Sigmoid colon (tissue), 7 donors: ENCODE measurements at places on chromosomes 7 and 10.
A peak's percentile ranks its signal among the peaks of the same experiment; 100 is the strongest.

GRCh38 chr7:128200376-128200775 is 40.7 kb upstream of the LEP start:
- H3K36me3 ChIP-seq, result no peaks in the 10 kb centered on the region
- no peak overlapping the region for H3K27ac ChIP-seq
- H3K4me3 ChIP-seq, result no peak overlapping the region

DNA sequence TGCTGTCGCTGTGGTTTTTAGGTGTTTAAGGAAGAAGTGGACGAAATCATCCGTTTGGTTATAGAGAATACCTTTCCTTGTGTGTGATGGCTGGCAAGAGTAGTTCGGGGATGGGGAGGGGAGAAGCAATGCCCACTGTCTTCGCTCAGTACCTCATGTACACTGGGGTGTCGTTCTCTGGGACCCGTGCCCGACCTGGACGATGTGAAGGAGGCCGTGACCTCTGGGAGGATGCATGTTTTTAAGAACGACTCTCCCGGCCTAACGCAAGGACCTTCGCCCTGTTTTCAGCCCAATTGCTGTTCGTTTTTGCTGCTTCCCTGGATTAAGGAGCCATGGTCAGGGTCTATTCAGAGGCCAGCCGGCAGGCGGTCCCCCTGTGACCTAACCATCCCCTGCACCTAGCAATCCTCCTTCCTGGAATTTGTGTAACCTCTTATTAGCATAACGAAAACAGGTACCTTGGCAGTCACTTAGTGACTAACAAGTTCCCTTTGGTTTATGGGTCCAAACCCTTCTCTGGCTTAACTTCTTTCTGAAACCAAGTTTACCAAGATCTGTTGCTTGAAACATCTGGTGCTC is 1.3 kb downstream of the NFE2L3 start:
- DNase-seq, result no peak
- peak overlapping the region; percentile 57 for H3K4me3 ChIP-seq
- H3K36me3 ChIP-seq, result no peaks in the 10 kb centered on the region
- peaks cover 19% of the 10 kb centered on the region for H3K27me3 ChIP-seq

- H3K27me3 ChIP-seq, result no peaks in the 10 kb centered on the region
- no peak overlapping the region for H3K27ac ChIP-seq
- DNase-seq, result no peak
- no peaks in the 10 kb centered on the region for H3K36me3 ChIP-seq
Observed at GRCh38 chr7:8773518-8773917, 340.1 kb downstream of the NXPH1 start.

DNA sequence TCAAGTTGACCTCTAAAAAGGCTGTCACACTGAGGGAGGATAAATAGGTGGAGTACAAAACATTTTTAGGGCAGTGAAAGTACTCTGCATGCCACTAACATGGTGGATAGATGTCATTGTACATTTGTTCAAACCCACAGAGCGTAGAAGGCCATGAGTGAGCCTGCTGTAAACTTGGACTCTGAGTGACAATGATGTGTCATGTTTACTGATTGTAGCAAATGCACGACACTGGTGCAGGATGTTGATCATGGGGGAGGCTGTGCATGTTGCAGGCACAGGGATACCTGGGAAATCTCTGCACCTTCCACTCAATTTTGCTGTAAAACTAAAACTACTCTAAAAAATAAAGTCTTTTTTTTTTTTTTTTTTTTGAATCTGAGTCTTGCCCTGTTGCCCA is 52.5 kb upstream of the GRID1 start:
- H3K4me3 ChIP-seq, result no peak overlapping the region
- no peaks in the 10 kb centered on the region for H3K36me3 ChIP-seq
- H3K27ac ChIP-seq, result no peak overlapping the region
- DNase-seq, result no peak
- no peaks in the 10 kb centered on the region for H3K27me3 ChIP-seq

GRCh38 chr7:44889086-44889781 is 3.9 kb upstream of the PURB start:
- no peak for DNase-seq
- H3K4me1 ChIP-seq, result peaks cover 16% of the 10 kb centered on the region
- no peak overlapping the region for H3K4me3 ChIP-seq
- no peaks in the 10 kb centered on the region for H3K27me3 ChIP-seq
- no peaks in the 10 kb centered on the region for H3K36me3 ChIP-seq

DNA sequence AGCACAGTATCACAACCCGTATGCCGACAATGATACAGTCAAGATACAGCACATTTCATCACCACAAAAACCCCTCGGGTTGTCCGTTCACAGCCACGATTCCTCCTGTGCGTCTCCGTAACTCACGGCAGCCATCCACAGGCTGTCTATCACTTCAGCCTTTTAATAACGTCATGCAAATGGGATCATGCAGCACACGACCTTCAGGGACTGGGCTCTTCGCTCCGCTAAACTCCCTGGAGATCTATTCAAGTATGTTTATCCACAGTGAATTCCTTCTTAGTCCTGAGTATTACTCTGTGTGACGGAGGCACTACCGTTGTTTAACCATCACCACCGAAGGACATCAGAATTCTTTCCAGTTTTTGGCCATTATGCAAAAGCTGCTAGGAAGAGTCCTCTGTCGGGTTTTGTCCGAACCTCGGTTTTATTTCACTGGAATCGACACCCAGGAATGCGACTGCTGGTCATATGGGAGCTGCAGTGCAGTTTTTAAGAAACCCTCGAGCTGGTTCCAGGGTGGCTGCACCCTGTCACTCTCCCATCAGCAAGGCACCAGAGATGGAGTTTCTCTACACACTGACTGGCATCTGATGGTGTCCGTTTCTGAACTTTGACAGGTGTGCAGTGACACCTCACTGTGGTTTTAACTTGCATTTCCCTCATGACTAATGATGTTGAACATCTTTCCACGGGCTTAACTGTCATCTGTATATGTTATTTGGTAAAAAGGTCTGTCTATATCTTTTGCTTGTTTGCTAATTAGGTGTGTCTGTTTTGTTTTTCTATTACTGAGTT is 193.6 kb downstream of the MAD1L1 start:
- H3K4me3 ChIP-seq, result no peak overlapping the region
- H3K27me3 ChIP-seq, result no peaks in the 10 kb centered on the region
- H3K4me1 ChIP-seq, result no peaks in the 10 kb centered on the region
- no peaks in the 10 kb centered on the region for H3K36me3 ChIP-seq
